ENCODE measurements at places on chromosomes 2 and 18.

- DNase-seq = no peak
Observed at GRCh38 chr2:173989884-173990215, 24.7 kb upstream of the SP3 start.

- no peak for DNase-seq
Observed at GRCh38 chr2:241509155-241509784, 886 bp upstream of the STK25 start.

- no peak for DNase-seq
Observed at GRCh38 chr2:69167469-69167822, 154.5 kb downstream of the ANTXR1 start.

GRCh38 chr2:29780906-29781305, 140.5 kb downstream of the ALK start:
- DNase-seq = no peak

GRCh38 chr2:181104512-181105115, 124.2 kb downstream of the UBE2E3 start:
- DNase-seq = peak; percentile 59

DNA sequence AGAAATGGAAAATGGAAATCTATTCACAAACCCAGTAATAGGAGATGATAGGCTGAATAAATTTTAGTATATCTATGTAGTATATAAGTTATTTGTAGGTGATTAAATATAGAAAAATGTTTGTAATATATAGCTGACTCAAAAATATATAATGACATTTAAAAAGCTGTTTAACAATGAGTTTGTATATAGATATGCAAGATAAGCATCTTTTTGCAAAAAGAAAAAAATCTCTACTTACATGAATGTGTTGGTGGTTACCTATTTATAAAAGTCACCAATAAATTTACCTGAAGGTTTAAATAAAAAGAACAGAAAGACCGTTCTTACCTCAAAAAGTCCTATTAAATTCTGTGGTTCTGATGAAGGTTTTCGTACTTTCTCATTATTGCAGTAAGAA, 71.3 kb downstream of the LRPPRC start:
- no peak for DNase-seq

- no peak for DNase-seq
Observed at GRCh38 chr18:26417190-26417589, 131.2 kb downstream of the KCTD1 start.

GRCh38 chr2:168233726-168234406, 13.5 kb downstream of the STK39 start:
- DNase-seq = no peak

- no peak for DNase-seq
Observed at GRCh38 chr2:36861896-36862295, 104.4 kb downstream of the STRN start.

GRCh38 chr2:194271293-194271961, 1385.6 kb upstream of the SLC39A10 start:
- no peak for DNase-seq

- DNase-seq = no peak
Observed at GRCh38 chr2:160792837-160793236, 299.2 kb upstream of the RBMS1 start.

DNA sequence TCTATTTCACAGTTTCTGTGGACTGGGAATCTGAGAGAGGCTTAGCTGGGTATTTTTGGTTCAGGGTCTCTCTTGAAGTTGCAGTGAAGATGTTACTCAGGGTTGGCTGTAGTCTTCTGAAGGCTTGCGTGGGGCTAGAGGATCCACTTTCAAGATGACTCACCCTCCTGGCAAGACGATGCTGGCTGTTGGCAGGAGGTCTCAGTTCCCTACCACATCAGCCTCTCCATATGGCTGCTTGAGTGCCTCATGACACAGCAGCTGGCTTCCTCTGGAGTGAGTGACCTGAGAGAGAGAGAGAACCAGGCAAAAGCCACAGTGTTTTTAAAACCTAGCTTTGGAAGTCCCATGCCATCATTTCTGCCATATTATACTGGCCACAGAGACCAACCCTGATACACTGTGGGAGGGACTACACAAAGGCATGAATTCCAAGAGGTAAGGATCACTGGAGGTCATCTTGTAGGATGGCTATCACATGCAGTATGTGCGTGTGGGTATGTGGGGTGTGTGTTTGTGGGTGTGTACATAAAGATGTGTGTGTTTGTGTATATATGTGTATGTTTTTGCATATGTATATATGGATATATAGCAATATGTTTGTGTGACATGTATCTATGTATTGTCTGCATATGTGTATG, 25.1 kb downstream of the DNPEP start:
- DNase-seq = peak; percentile 94

DNA sequence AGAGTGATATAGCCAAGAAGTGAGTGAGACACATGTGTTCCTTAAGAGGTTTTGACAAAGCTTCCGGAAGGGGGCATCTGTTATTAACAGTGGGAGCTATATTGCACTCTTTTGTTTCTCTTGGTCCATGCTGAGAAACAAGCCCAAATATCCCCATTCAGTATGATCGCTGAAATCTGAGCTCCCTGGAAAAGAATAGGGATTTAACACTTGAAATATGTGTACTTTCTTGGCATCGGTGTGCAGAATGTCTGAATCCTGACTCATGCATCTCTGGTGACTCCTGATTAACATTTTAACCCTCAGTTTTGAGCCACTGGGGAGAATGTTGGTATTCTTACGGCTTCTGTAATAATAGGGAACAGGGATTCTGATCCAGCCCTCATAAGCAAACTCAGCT, 448.1 kb downstream of the TSN start:
- peak; percentile 71 for DNase-seq

DNA sequence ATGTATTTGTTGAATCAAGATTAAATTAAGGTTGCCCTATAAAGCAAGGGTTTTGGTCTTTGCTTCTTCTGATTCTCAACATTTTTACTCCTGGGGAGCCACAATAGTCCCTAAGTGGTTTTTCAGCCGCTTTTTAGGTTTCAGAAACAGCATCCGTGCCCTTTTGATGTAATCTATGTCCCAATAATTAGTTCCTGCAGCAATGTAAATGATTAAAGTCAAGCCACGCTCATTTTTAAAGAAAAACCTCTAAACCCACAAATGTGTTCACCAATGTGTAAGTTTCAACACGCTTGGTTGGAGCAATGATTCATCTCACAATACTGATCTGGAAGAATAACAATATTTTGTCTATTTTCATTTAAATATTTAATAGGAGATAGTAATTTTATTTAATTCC, 5.6 kb downstream of the ARL4C start:
- no peak for DNase-seq

- no peak for DNase-seq
Observed at GRCh38 chr2:99695130-99695943, 205.5 kb upstream of the REV1 start.

DNA sequence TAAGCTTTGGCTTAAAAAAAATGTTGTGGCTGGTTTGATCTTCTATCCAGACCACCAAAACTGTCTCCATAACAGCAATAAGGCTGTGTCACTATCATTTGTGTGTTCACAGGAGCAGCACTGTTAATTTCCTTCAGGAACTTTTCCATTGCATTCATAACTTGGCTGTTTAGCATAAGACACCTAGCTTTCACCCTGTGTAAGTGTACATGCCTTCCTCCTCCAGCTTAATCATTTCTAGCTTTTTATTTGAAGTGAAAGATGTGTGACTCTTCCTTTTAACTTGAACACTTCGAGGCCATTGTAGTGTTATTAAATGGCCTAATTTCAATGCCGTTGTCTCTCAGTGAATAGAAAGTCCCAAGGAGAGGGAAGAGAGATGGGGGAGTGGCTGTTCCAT, 352.9 kb upstream of the VWC2L start:
- DNase-seq = no peak

- DNase-seq = peak; percentile 47
Observed at GRCh38 chr2:157052685-157053224, 204.8 kb upstream of the GALNT5 start.

DNA sequence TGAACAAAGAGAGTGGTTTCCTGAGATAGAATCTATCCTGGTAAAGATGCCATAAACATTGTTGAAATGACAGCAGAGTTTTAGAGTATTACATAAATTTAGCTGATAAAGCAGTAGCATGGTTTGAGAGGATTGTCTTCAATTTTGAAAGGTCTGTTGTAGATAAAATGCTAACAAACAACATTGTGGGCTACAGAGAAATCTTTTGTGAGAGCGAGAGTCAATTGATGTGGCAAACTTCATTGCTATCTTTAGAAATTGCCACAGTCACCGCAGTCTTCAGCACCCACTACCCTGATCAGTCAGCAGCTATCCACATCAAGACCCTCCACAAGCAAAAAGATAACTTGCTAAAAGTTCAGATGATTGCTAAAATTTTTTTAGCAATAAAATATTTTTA, 17.5 kb downstream of the VRK2 start:
- DNase-seq = no peak

DNA sequence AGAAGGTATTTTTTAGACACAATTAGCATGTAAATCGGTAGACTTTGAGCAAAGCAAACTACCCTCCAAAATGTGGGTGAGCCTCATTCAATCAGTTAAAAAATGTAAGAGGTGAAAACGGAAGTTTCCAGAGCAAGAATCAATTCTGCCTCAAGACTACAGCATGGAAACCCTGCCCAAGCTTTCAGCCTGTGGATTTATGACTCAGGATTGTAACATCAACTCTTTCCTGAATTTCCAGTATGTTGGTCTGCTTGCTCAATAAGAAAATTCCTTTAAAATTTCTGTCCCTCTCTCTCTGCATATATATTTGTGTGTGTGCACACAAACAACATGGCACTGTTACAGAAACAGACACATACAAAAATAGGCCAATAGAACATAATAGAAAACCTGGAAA, 228.6 kb upstream of the DOK6 start:
- DNase-seq = no peak

- DNase-seq = no peak
Observed at GRCh38 chr2:62340994-62341484, 145.1 kb downstream of the B3GNT2 start.

DNA sequence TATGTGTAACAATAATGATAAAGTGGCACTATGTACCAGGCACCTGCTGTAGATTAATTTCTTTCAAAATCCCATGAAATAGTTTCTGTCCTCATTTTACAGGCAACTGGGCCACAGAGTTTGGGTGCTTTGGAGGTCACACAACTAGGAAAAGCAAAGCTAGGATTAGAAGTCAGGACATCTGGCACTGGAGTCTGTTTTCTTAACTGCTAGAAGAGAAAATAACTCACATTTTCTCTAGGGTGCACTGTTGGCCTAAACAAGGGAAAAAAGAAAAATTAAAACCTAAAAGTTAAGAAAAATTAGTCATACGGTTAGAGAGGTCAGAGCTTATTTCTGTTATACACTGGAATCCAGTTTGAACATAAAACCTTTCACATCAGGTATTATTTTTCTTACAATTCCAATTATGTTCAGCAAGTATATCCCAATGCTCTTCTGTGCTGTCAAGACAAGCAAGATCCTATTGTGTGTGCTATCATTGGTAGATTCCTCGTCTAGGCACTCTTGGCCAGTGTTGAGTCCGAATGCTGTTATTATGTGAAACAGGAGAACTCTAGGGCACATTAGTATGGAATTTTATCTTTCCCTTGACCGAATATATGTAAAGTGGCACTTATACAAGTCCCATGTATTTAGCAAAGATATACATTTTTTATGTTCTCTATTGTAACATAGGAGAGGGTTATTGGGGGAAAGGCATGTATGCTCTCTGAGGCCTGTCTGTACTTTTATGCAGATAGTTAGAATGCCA, 1.5 kb upstream of the OSGEPL1 start:
- DNase-seq = no peak

DNA sequence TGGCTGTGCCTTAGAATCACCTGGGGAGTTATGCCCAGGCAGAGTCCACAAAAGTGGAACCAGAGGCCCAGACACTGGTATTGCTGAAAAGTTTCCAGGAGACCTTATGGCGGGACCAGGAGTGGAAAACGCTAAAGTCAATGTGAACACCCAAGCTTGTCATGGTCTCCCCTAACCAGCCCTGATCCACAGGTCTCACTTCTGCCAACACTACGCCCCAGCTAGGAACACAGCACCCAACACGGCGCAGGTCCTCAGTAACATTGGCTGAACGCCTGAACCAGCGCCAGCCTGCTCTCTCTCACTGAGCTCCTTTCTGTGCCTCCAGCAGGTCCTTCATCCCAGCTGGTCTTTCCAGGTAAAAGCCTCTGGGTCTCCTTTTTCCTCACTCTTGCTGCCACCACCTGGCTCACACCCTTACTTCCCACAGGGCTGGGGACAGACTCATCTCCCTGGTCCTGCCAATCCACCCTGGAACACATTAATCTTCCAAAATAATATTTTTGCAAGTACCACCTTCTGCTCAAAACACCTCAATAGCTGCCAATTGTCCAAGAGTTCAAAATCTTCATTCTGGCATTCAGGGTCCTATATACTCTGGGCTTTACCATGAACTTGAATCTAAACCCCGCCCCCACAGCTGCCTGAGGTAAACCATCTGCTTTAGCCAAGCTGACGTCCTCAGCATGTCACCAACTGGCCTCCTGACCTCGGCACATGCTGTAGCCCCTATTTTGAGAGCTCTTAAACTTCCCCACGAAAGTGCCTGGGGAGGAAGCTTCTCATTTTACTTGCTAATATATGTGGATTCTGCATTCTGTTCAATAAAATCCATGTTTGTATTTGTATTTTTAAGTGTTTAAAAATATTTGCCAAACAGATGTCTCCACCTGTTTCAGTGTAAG, 34.6 kb downstream of the ADCY3 start:
- DNase-seq = no peak

GRCh38 chr2:28649481-28650265, 102.0 kb upstream of the PPP1CB start:
- DNase-seq = no peak

- no peak for DNase-seq
Observed at GRCh38 chr2:210445116-210445707, 31.3 kb downstream of the LANCL1 start.

DNA sequence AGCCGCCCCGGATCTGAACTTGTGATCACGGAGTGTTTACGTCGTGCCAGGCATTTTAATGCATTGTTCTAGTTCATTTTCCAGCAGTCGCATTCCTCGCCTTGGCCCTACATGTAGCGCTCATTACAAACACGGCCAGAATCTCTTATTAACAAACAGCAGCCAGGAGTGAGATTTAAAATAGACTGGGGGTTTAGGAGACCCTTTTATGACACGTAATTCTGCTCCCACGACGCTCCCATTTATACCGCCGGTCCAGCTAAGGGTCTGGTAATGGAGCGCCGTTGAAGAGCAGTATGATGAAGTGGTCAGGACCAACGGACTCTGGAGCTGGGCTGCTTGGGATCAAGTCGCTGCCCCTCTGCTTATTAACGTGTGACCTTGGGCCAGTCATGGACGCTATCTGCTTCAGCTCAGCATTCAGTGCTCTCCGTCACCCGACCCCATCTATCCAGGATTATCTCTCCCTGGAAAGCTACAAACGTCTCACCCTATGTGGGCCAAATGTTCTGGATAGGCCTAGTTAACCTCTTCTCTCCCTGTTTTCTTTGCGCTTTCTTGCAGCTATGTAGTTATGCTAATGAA, 745 bp downstream of the MSH2 start:
- DNase-seq = no peak

- no peak for DNase-seq
Observed at GRCh38 chr18:5943514-5943913, 48.2 kb upstream of the TMEM200C start.

GRCh38 chr2:152647552-152647951, 69.7 kb downstream of the PRPF40A start:
- DNase-seq = peak; percentile 23

Measured in fibroblast of the conjunctiva (primary cell).